ENCODE measurements at places on chromosomes 1 and 21. TPM values are rescaled to one million over a fixed set of nuclear protein-coding genes. Genes with fewer than 3 reads are reported as not detected.

Gene CHIA
- not detected for total RNA-seq

DNA sequence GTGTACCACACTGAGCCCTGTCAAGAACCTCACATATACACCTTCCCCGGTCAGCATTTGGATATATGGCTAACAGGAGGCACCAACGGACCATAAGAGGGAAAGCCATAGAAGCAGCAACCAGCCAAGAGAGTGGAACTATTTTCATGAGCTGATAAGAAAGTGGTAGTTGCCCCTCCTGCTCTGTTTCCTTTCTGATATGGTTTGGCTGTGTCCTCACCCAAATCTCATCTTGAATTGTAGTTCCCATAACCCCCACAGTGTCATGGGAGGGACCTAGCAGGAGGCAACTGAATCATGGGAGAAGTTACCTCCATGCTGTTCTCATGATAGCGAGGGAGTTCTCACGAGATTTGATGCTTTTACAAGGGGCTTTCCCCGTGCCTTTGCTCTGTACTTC is 366.1 kb upstream of the DAB1 start:
- no peak for DNase-seq

- no peak for DNase-seq
These were observed 5.9 kb upstream of the TTC4 start for GRCh38 chr1:54709547-54710292.

GRCh38 chr1:104459886-104460285 is 710.2 kb downstream of the AMY1C start:
- no peak for DNase-seq

DNA sequence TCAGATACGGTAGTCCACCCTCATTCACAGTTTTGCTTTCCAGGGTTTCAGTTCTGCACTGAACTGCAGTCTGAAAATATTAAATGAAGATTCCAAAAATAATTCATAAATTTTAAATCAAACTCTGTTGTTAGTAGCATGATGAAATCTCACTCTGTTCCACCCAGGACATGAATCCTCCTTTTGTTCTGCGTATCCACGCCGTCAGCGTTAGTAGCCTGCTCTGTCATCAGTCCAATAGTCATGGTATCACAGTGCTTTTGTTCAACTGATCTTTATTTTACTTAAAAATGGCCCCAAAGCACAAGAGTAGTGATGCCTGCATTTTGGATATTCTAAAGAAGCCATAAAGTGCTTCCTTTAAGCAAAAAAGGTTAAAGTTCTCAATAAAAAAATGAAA is 23.9 kb downstream of the CHD1L start:
- no peak for DNase-seq

GRCh38 chr1:29520571-29521437 is 284.5 kb downstream of the PTPRU start:
- no peak for DNase-seq

DNA sequence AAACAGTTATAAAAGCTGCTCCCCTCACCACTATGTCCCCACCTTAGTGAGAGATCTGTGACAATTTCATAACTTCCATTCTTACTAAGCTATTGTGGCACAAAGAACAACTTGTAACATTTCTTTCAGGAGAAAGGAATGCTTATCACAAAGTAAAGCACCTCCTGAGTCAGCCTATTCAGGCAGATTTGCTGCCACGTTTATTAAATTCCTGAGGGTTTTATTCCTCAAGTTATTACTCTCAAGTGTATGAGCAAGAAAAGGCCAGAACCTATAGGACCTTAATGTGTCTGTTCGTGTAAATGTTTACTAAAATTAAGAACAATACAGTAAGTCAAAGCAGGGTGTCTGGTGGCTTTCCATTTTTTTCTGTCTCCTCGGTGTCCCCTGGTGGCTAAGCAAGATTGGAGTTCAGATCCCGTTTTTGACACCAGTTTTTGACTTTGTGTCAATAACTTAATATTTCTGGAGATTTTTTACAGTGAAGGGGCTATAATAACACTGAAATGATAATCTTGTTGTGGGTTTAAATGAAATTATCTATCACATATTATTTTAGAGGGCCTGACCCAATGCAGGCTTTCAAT is 1539.6 kb downstream of the BRINP3 start:
- no peak for DNase-seq

Gene PIGV
- 13.0 TPM for total RNA-seq

DNA sequence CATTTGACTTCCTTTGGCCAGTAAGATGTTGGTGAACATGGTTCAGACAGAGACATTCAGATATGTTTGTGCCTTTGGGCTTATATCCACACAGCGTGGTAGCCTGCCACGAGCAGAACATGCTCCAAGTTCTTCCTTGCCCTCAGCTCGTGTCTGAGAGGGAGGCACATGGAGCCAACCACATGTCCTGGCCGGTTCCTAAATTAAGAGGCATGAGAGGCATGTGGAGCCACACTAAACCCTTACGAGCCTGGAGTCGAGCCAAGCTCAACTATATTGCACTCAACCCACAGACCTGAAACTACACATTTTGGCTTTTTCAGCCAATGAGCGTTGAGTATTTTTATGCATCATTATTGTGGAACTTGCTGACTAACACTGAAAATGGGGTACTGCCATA is 133.7 kb upstream of the KCNK1 start:
- DNase-seq: no peak

DNA sequence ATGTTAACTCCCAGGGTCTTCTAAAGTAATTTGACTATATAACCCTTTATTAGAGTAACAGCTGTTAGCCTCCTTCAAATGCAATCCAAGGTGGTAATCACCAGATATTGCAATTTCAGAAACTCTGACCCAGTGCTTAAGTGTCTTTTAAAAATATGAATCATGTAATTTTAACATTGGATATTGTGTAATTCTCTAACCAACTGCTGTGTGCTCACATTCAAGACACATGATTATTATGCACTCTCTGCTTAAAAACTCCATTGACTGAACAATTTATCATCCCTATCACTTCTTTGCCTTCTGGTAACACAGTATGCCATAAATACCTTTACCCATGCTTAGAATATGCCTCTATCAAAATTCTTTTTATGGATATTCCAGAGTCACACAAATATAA is 537.4 kb upstream of the RGS18 start:
- no peak for DNase-seq

Gene CFAP74
- 10.3 TPM for total RNA-seq

Gene LCE2B
- total RNA-seq: not detected

DNA sequence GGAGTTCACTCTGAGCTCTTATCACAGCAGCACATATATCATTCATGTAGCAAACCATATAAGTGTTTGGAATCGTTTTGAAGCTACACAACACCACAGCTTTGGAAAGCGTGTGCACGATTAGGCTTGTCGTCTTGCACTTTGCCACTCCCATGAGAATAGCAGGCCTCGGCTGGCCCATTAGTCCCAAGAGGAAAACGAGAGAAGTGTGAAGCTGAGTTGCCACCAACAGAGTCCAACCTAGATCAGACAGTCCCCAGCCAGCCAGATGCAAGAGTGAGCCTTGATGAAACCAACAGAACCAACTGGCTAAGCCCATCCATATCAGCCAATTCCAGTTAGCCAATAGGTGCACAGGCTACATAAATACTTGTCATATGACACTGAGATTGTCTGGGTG is 238.4 kb downstream of the C1orf94 start:
- no peak for DNase-seq

GRCh38 chr1:114078116-114078515 is 75.6 kb downstream of the SYT6 start:
- DNase-seq: no peak

- peak; percentile 71 for DNase-seq
These were observed 3.7 kb upstream of the FABP3 start for GRCh38 chr1:31376375-31377134.

DNA sequence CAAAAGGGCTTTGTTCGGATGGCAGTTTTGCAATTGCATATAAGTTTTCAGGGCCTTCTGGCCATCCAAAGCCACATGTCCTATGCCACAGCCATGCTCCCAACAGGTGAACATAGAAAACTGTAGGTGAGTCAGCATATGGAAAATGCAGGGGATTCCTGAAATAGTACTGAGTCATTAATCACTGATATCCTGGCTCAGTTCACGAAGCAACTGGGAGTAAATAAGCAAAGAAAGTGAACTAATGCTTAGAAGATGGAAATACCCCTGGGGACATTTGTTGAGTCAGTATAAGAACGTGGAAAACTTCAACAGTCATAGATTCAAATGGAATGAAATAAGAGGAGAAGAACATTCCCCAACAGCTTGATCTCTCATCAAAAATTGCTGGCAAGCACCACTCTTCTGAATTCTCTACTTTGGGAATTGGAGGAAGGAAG is 148.9 kb upstream of the RUNX1 start:
- no peak for DNase-seq

DNA sequence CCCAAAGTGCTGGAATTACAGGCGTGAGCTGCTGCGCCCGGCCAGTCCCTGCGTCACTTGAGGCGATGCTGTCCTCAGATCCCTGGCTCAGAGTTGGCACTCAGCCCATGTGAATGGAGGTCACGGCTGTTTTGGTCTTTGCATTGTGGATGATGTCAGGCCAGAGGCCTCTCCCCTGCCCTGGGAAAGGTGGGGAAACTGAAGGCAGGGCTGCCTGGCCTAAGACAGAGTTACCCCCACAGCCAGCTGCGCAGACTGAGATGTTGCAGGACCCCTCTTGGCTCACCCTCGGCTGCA is 821 bp downstream of the MASP2 start:
- DNase-seq: no peak

GRCh38 chr1:83701355-83701754 is 297.6 kb downstream of the TTLL7 start:
- DNase-seq: no peak

- DNase-seq: no peak
These were observed at the start of gene LCE1E for GRCh38 chr1:152786077-152786476. Gene LCE1E, plus strand, starts transcription at chr1:152786257. Its CDS starts 1,043 bp downstream, at chr1:152787300.

Gene SH2D2A
- 1.3 TPM for total RNA-seq

Gene MRPL37
- 61.9 TPM for total RNA-seq

Gene PLA2G2D
- not detected for total RNA-seq

DNA sequence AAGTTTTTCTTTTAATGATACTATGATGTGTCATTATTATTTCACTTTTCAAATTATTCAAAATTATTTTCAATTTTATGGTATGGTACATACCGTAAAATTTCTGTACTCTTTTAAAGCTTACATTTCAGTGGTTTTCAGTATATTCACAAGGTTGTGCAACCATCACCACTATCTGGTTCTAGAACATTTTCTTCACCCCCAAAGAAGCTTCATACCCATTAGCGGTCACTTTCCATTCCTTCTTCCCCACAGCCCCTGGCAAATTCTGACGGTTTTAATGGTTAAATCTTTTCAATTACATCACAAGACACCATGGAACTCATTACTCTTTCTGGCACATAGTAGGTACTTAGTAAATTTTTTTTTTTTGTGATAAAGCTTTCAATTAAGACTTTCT is 22.8 kb upstream of the ATP5PO start:
- no peak for DNase-seq

GRCh38 chr1:147771226-147772125 is 11.1 kb upstream of the GJA5 start:
- DNase-seq: no peak

Gene SPATC1L
- 17.6 TPM for total RNA-seq

Gene PEAR1
- total RNA-seq: 4.0 TPM

Gene C1QC
- 38.4 TPM for total RNA-seq

- peak; percentile 36 for DNase-seq
These were observed 679 bp downstream of the ABL2 start for GRCh38 chr1:179228783-179229213.

DNA sequence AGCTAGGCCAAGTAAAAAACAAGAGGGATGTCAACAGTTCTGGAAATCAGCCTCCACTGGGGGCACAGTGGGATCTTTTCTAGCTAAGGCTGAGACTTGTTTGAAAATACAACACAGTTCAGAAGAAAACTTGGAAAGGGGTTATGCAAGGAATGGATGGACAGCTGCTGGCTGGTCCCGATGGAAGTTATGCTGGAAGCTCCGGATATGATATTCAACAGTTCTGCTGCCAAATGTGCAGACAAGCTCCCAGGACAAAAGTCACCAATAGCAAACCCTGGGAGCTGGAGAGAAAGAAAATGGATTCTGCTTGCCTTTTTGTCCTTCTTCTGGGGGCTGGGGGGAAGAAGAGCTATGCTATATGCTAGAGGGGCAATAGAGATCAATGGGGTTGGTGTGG is 14.3 kb downstream of the LMX1A start:
- DNase-seq: no peak

GRCh38 chr1:232271991-232272589 is 357.8 kb downstream of the SIPA1L2 start:
- no peak for DNase-seq

Measured in dorsolateral prefrontal cortex (tissue), 122 donors.